ENCODE measurements at places on chromosomes 7 and 10.

- DNase-seq: no peak
Measured at GRCh38 chr7:1846331-1847065, 176.4 kb downstream of the ELFN1 start.

DNA sequence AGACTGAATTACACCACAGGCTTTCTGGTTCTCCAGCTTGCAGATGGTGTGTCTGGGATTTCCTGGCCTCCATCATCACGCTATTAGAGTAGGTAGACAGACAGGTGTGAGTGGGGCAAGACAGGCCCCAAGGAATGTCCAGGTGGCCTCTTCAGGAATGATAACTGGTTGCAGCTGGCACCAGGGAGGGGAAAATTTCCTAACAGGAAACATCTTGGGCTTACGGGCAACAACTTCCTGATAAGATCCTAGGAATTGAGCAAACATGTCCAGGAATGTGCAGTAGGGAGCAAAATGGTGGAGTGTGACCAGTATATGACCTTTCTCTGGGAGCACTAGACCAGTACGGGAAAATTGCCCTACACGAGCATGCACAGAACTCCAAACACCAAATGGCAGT lies 11.3 kb downstream of the XRCC2 start:
- DNase-seq: no peak

- no peak for DNase-seq
Measured at GRCh38 chr10:133618851-133619250, 7.7 kb downstream of the FRG2B start.

GRCh38 chr10:11986593-11987216 lies 55.9 kb downstream of the UPF2 start:
- DNase-seq: no peak

GRCh38 chr7:23183279-23184012 lies 1.6 kb downstream of the NUP42 start:
- DNase-seq: no peak

GRCh38 chr10:52082307-52082706 lies 231.8 kb upstream of the DKK1 start:
- no peak for DNase-seq

- DNase-seq: no peak
Measured at GRCh38 chr10:29041616-29042015, 247.3 kb upstream of the LYZL1 start.

DNA sequence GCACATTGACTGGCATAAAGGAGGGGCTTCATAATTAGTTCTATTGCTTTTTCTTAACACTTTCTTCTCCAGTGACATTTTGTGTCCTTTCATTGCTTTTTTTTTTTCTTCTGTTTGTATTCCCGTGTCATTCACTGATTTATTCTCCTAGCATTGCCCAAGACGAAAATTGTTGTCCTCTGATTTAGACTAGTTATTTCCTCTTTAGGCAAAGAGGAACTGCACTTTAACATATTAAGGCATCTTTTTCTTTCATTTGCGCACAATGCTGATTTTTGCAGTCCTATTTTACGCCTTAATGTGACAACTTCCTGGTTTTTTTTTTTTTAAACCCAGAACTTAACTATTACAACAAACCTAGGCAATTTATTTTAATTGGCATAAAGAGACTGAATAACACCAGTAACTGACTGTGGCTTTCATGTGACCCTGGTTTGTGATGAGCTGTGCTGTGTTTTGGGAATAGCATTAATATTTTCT lies 39.7 kb downstream of the ARID5B start:
- no peak for DNase-seq

GRCh38 chr7:46750321-46750865 lies 829.3 kb upstream of the IGFBP3 start:
- DNase-seq: no peak

DNA sequence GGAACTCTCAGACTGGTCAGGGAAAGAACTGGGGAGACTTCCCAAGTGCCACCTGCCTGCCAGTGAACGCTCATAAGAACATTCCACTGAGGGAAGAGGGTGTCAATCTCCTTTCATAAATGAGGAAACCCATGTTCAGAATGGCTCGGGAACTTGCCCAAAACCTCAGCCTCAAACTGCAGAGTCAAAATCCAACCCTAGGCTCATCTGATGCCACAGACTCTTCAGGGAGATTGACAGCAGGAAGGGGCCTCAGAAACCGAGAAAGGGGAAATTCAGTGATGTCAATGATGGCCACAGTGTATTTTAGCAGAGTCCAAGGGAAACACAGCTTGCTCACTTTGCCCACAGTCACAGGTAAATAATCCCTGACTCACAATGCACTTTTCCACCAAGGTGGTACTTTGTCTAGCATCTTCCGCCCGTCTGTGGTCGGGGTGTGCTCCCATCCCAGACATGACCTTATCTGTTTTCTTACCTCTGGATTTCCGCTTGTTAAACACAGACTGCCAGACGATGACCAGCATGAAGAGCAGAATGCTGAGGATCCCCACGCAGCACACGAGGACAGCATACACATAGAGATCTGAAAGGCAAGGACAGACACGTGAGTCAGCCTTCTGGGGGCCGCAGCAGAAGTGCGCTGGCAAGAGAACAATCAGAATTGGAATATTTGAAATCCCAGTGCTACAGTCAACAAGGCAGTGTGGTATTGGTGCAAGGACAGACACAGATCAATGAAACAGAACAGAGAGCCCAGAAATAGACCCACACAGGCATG lies 38.4 kb downstream of the VSTM4 start:
- DNase-seq: no peak

DNA sequence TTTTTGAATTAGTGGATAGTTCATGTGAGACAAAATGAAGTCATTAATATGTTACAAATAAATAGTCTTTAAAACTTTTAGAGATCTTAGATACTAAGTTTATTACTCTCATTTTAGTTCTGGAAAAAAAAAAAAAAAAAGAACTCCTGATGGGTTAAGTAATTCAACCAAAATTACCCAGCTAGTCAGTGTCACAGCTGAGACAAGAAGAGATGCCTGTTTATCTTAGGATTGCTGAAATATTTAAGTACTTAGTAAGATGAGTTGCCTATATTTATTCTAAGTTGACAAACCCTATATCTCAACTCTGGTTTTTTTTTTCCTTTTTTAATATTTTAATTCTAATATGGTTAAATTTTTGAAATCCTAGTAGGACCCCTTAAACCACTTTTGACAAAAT lies 781.0 kb upstream of the LRRN3 start:
- no peak for DNase-seq

DNA sequence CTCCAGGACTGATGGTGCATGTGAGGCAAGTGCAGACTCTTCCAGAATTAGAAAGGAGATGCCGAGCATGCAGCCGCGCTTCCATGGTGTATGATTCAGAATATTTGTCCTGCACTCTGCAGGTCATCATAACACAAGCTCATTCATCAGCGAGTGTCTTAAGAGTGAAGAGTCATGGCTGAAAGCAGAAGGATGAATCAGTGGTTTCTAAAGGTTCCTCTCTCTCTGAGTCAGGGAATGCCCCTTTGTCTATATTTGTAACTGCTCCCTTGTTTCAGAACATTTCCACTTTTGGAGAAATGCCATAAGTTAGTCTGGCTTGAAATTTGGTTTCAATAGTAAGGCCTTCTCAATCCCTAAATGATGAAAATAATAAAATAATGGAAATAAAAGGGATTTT lies 52.3 kb downstream of the HECW1 start:
- no peak for DNase-seq

DNA sequence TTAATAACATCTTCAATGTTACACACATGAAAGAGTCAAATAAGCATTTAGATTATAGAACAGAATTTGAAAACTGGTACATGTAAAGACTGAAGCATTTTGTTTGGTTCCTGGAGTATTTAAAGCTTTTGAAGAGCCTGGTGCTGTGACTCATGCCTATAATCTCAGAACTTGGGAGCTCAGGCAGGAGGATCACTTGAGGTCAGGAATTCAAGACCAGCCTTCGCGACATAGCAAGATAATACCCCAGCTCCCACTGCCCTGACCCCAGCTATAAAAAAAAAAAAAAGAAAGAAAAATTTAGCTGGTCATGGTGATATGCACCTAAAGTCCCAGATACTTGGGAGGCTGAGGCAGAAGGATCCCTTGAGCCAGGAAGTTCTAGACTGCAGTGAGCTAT lies 87.8 kb downstream of the HDAC9 start:
- no peak for DNase-seq

GRCh38 chr7:155531681-155532080 lies 14.7 kb downstream of the CNPY1 start:
- DNase-seq: no peak

GRCh38 chr7:88480896-88481295 lies 174.2 kb upstream of the STEAP4 start:
- no peak for DNase-seq

DNA sequence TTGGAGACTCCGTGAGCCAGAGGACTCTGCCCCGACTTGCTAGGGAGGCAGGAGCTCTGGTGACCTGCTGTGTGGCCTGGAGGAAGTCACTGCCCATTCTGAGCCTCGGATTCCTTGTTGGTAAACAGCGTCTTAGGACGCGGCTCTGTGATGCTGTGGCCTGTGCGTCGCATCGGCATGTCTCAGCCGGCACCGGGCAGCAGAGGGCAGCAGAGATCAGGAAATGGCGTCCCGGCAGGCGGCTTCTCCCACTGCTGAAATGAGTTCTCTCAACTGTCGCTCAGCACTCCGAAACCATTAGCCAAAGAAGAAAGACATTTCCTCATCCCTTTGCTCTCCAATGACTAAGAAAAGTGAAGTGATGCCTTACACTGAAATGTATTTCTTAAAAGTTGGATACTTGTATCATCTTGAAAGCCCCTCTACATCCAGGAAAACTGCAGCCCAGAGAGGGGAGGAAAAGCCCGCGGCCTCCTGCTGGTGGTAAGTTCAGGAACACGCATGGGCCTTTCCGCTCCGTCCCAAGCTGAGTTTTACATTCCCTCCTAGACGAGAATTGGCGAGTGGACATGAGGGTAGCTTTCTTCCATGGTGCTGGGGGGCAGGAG lies 91.7 kb downstream of the WDR11 start:
- DNase-seq: no peak

DNA sequence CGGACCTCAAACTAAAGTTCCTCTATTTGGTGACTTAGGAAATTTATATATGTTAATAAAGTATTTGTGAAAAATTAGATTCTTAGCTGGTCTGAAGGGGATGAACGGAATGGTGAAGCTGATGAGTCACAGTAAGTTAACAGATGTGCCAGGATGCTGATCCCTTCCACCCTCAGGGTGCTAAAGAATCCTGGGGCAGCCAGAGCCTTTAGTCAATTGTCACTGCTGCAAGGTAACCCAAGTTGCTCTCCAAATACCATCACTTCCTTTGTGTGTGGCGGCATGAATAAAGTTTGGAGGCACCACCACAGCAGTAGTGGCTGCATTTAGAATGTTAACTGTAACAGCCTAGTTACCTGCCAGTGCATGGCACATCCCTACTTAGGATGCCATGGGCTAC lies 222.6 kb upstream of the PPP1R3A start:
- DNase-seq: no peak

DNA sequence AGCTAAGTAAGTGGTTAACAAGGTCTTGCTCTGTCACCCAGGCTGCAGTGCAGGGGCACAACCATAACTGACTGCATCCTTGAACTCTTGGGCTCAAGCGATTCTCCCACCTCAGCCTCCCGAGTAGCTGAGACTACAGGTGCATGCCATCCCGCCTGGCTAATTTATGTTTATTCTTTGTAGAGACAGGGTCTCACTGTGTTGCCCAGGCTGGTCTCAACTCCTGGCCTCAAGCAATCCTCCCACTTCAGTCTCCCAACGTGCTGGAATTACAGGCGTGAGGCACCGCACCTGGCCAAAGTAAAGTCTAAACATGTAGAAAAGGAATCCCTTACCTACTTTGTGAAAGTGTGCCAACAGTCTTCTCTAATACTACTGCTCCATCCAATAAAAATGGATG lies 17.9 kb downstream of the PARD3 start:
- no peak for DNase-seq

GRCh38 chr10:116101616-116102315 lies 171.2 kb downstream of the GFRA1 start:
- no peak for DNase-seq

GRCh38 chr7:142345811-142346210 lies 88.0 kb upstream of the PRSS58 start:
- no peak for DNase-seq

- DNase-seq: no peak
Measured at GRCh38 chr10:126387931-126388911, at the start of gene ADAM12. Gene ADAM12 (minus strand): TSS chr10:126388477. CDS start chr10:126388145, 332 bp downstream.

- DNase-seq: no peak
Measured at GRCh38 chr10:52284416-52285013, 29.6 kb upstream of the DKK1 start.

- DNase-seq: no peak
Measured at GRCh38 chr10:81315026-81315425, 560.0 kb upstream of the NRG3 start.

DNA sequence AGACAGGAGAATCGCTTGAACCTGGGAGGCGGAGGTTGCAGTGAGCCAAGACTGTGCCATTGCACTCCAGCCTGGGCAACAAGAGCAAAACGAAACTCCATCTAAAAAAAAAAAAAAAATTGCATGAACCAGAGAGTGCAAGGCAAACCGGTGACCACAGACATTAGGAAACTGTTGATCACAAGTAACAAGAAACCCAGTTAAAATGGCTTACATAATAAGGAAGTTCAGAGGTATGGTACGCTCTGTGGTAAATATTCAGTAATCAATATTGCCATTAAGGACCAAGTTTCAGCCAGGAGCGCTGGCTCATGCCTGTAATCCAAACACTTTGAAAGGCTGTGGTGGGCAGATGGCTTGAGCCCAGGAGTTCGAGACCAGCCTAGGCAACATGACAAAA lies 9.2 kb upstream of the NT5C2 start:
- no peak for DNase-seq

GRCh38 chr7:105304040-105304895 lies 84.5 kb downstream of the SRPK2 start:
- DNase-seq: no peak

DNA sequence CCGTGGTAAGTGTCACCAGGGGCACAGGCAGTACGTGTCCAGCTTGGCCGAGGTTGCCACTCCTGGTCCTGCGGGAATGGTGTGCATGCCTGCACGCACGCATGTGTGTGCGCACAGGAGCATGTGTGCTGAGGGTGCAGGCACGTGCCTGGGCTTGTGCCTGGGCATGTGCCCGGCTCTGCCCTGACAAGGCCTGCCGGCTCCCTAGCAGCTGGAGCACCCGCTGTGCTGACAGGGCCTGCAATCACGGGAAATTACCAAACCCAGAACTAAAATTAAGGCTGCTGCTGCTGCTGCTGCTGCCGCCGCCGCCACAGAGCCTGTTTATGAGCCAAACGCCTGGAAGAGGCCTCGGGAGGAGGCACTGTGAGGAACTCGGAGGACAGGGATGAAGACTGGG lies 28.7 kb downstream of the GHRHR start:
- no peak for DNase-seq

- DNase-seq: no peak
Measured at GRCh38 chr7:21358648-21359047, 69.2 kb upstream of the SP4 start.

All from cortex of kidney (tissue), 1 donor.